DND-41 (cell line): ENCODE measurements at places on chromosomes 7 and 10.

GRCh38 chr7:79217468-79217867 lies 236.0 kb downstream of the MAGI2 start:
- no peak for DNase-seq

DNA sequence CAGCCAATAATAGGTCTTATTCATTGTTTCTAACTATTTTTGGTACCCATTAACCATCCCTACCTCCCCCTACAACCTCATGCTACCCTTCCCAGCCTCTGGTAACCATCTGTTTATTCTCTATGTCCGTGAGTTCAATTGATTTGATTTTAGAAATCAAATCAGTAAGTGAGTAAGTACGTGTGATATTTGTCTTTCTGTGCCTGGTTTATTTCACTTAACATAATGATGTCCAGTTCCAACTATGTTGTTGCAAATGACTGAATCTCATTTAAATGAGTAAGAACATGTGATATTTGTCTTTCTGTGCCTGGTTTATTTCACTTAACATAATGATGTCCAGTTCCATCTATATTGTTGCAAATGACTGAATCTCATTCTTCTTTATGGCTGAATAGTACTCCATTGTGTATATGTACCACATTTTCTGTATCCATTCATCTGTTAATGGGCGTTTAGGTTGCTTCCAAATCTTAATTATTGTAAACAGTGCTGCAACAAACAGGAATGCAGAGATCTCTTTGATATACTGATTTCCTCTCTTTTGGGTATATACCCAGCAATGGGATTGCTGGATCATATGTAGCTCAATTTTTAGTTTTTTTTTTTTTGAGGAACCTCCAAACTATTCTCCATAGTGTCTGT lies 49.7 kb upstream of the BICC1 start:
- no peak for DNase-seq

DNA sequence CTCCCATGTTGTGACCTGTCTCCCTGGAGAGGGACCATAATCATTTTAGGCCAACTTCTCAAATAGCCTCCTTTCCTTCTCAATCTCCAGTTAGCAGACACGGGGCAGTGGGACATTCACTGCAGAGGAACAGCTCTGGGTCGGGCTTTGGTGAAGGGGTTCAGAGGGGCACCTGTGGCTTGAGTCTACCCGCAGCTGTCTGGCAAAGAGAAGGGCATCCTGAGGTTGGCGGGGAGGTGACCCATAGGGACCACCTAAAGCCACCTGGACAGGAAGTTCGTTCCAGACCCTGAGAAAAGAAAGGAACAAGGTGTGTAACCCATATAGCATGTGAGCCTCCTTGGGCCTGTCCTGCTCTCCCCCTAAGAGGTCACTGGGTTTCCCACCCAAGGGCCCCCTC lies 155.0 kb downstream of the OAT start:
- no peak for DNase-seq

GRCh38 chr10:62244785-62245467 lies 23.7 kb downstream of the RTKN2 start:
- DNase-seq: peak; percentile 53

GRCh38 chr10:101052285-101052684 lies 9.5 kb upstream of the KAZALD1 start:
- DNase-seq: no peak

DNA sequence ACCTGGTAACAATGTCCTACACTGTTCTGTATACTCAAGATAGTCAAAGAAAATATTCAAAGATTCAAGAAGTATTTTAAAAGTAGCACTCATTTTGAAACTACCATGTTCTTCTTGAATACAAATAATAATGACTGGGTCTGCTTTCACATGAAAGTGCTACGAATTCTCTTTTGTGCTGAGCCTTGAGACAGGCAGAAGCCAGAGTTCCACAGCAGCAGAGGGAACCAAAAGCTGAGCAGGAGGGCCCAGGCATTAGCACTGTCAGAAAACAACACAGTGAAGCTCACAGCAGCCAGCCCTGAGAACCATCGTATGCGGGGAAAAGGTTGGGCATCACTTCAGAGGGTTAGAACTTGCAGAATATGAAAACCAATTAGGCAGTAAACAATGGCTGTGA lies 38.9 kb downstream of the ANKMY2 start:
- no peak for DNase-seq

DNA sequence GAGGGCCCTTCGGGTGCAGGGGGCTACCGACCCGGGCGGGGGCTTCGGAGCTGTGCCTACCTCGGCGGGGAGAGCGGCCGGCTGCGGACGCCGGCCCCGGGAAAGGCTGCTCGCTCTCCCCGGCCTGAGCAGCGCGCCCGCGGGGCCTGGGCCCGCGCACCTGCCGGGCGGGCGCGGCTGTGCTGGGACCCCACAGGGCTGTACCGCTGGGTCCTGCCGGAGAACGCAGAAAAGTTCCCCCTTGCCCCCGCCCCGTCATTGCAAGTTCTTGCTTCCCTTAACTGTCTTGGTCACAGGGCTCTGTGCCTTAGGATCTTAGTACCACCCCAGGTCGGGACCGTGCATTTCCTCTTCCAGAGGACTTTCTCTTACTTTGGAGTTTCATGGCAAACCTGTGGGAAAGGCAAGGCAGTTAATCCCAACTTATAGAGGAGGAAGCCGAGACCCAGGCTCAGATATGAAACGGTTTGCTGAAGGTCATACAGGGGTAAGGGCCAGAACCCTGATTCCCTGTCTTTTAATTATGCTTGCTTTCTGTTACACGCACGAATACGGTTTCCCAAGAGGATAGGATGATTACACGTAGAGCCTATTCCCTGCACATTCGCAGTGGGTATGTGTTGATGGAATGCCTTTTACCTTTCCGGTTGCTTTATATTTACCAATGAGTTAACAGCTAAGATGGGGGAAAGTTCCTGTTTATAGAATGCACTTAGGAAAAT lies 652 bp downstream of the PCGF5 start:
- DNase-seq: peak; percentile 48

DNA sequence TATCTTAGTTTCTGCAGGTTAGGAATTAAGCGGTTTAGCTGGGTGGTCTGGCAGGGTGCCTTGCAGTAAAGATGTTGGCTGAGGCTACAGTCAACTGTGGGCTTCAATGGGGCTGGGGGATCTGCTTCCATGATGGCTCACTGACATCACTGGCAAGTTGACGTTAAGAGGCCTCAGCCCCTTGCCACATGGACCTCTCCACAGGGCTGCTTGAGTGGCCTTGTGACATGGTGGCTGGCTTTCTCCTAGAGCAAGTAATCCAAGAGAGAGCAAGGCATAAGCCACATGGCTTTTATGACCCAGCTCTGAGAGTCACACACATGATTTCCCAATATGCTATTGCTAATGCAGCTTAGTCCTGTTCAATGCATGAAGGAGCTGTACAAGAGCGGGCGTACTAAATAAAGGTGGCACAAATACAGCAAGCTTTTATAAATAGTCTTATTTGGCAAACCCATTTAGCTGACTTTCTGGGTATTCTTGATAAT lies 109.1 kb downstream of the SEPTIN7 start:
- DNase-seq: no peak

- no peak for DNase-seq
Measured at GRCh38 chr7:80372415-80372814, 139.4 kb downstream of the GNAT3 start.

DNA sequence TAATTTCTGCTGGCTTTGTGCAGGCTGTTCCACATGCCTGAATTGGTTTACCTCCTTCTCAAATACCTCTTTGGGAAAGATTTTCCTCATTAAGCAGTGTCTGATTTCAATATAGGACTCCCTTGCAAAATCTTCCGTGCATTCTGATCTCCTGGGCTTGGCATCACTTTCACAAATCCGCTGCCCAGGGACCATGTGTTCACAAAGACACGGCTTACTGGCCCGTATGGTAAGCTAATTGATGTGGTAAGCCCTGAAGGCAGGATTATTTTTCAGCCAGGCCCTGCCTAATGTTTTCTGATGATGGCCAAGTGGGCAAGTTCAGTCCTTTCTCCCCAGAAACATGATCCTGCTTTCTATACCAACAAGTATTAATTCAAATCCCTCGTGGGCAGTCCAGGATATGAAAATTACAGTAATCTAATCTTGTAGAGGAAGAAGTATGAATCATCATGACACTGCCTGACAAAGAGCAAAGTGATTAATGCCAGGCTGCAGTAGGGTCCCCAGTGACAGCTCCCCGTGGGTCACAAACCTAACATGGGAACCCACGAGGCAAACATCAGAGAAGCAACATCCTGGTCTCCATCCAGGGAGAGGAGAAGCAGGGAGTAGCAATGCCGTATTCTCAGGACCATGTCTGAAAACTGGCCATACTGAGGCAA lies 11.6 kb upstream of the SVIL start:
- DNase-seq: no peak

DNA sequence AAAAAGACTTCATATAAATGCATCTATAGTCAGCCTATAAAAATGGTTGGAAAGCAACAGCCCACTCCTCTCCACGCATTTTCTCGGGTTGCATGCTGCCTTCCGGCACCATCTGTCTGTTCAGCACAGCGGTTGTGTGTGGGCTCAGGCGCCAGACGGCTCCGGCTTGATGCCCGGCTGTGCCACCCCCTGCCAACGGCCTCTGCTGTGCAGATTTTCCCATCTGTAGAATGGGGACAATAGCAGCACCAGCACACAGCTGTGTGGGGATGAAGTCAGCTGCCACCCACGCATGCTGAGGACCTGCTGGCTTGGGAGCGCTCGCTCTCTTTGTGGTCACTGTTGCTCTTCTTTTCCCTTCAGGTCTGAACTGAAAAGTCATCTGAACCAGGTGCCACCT lies 19.5 kb downstream of the PRKAG2 start:
- DNase-seq: no peak

GRCh38 chr7:32143301-32143700 lies 73.1 kb upstream of the PDE1C start:
- DNase-seq: no peak

- no peak for DNase-seq
Measured at GRCh38 chr7:137986252-137987017, 15.5 kb downstream of the CREB3L2 start.

GRCh38 chr10:6877336-6877721 lies 297.3 kb upstream of the PRKCQ start:
- no peak for DNase-seq

GRCh38 chr7:34157137-34157536 lies 251.8 kb downstream of the BMPER start:
- DNase-seq: no peak

- DNase-seq: no peak
Measured at GRCh38 chr10:84415539-84416244, 87.3 kb downstream of the CCSER2 start.

DNA sequence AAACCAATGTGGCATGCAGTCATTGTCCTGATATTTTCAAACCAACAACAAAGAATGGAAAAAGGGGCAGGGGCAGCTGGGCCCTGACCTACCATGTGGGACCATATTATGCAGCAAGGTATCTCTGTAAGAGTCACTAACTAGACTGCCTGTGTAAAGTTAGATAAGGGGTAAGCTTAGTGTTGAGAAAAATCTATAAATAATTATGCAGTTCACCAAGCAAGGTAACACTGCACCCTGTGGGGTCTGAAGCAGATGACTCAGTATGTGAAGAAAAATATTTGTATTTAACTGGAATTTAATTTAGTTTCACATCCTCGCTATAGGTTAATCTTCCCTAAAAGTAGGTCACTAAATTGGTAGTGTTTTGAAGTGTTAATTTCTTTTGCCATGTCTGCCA lies 99.3 kb downstream of the PPP1R3A start:
- DNase-seq: no peak

- no peak for DNase-seq
Measured at GRCh38 chr7:53101026-53101425, 65.6 kb downstream of the POM121L12 start.

- no peak for DNase-seq
Measured at GRCh38 chr7:13198727-13199126, 511.3 kb downstream of the ARL4A start.

DNA sequence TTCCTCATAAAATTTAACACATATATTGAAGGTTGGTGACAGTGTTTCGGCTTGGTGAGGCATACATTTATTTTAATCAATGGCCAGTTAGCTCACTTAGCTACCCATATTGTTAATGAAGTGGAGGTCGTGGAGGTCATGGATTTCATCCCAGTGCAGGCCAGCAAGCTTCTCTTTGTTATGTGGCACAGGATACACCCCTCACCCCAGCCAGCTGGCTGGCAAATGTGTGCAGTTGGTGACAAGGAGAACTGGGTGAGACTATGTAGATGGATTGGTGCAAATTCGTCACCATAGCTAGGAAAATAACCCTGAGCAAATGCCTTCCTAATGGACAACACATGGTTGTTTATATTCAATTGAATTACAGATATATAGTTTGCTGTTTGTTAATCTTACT lies 50.5 kb upstream of the FOXP2 start:
- no peak for DNase-seq

DNA sequence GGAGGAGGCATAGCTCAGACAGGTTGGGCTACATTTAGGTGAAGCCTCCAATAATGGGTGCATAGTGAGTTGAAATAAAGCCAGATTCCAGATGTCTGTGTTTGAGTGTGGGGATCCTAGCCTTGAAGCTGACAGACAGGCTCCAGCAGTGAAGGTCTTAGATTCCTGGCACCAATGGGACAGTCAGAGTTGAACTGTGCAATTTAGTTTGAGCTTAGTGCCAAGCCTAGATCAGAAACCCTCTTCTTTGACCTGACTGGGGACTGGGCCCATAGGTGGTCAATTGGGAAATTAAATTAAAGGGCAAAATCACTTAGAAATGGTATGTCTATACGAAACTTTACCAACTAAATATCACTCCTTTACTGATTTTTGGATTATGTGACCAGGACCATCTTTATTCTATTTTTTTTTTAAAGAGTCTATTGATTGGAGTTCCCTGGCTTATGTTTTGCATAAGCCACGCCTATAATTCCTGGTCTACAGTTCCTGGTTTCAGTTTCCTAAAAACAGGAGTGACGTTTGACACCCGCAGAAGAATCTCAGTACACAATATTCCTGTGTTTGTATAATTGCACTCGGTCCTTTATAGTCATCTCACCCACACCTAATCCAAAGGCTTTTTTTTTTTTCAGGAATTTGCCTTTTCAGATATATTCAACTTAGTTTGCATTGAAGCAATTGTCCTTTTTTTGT lies 201.4 kb downstream of the GFRA1 start:
- no peak for DNase-seq

GRCh38 chr10:118922226-118922625 lies 107.3 kb upstream of the NANOS1 start:
- no peak for DNase-seq

DNA sequence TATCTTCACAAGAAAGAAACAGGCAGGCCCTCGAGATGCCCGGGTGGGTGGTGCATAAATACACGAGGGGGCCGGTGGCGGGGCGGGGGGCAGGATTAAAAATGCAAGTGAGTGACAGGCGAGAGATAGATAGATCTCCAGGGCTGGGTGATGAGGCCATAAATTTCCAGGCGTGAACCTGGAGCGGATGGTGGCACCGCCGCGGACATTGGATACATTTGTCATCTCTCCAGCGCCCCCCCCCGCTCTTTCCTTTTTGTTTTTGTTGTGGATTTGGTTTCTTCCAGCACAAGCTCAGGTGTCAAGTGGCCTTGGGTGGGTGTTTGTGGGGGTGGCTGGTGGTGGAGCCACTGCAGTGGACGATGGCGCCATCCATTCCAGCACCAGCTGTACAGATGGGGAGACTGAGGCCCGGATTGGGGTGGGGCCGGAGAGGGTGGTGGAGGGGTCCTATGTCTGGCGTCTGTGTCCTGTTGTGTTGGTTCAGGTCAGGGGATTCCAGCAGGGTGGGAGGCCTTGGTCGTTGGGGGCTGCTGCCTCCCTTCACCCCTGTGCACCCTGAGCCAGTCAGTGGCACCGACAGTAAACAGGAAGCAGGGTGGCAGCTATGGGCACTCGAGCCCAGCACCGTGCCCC lies 2.9 kb downstream of the ELFN1 start:
- DNase-seq: no peak
